NT2/D1 (cell line): ENCODE measurements at places on chromosomes 5 and 9.

DNA sequence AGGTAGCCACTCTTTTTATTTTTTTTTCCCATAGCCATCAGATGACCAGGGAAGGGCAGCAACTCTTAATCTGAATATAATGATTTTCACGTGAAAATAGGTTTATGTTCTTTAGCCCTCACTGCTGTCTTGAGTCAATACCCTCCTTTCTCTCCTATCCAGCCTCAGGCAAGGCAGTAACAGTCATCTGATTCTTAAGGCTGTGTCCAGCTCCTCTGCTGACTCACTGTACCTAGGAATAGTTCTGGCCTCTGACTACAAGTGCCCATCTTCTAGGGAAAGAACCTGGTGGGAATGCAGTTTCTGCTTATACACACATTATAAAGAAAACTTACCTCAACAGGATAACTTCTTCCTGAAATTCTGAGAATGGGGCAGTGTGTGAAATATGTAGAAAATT is 30.7 kb downstream of the DHX29 start:
- no peak for DNase-seq

GRCh38 chr5:105088102-105088501 is 1525.5 kb upstream of the NUDT12 start:
- no peak for DNase-seq

DNA sequence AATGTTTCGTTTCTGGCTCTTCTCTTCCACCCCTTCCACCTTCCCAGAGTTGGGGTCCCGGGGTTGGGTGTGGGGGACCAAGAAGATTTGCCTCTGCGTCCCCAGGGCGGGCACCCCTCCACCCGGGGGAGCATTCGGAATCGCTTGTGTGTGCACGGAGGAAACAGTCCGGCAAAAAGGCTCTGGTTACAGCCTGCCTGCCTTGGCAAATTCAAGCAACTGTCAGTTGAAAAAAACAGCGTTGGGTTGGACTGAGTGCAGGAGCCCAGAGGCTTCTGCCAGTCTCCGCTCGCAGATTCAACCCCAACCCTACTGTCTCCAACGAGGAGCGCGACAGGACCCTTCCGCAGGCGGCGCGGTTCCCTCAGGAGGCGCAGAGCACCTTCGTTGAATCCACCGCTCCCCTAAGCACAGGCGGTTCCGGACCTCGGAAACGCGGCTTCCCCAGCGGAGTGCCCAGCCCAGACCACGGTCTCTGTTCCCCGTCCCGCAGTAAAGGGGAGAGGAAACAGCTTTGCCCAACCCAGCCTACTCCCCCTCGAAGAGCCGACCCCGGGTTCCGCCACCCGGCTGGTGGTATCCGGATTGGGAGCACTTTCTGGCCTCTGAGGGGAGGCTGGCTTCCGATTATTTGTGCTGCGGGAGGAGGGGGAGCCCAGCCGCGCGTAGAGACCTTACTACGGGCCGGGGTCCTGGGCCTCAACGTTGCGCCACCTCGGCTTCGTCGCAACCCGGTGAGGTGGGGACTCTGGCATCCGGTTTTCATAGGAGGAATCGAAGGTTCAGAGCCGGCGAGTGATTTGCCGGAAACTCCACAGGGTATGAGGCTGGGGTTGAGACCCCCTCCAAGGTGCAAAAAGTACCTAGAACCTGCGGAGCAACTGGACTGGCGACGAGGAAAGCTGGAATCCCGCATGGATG is 9.6 kb downstream of the LHX6 start:
- no peak for DNase-seq

DNA sequence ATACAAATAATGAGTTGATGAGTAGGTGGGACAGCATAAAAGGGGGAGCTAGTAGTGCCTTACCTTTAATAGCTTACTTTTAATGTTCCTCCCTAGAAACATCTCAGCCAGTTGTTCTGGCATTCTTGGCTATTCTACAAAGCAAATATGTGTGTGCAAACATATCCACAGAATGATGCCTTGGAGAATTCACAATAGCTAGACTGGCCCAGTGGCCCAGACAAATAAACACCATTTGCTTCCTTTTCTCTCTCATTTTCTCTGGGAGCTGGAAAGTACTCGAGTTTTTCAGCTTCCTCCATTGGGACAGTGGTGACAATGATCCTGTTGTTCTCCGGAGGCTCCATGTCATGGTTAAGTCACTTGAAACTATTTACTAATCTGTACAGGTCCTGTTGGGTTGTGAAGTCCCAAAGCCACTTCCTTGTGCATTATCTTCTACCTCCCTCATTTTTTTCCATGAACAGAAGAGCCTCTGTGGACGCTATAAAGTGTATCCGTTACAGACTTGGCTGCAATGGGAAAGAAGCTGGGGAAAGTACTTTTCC is 122.9 kb downstream of the DMAC1 start:
- no peak for DNase-seq

- no peak for DNase-seq
Observed at GRCh38 chr9:73536403-73536802, 384.7 kb downstream of the ANXA1 start.

DNA sequence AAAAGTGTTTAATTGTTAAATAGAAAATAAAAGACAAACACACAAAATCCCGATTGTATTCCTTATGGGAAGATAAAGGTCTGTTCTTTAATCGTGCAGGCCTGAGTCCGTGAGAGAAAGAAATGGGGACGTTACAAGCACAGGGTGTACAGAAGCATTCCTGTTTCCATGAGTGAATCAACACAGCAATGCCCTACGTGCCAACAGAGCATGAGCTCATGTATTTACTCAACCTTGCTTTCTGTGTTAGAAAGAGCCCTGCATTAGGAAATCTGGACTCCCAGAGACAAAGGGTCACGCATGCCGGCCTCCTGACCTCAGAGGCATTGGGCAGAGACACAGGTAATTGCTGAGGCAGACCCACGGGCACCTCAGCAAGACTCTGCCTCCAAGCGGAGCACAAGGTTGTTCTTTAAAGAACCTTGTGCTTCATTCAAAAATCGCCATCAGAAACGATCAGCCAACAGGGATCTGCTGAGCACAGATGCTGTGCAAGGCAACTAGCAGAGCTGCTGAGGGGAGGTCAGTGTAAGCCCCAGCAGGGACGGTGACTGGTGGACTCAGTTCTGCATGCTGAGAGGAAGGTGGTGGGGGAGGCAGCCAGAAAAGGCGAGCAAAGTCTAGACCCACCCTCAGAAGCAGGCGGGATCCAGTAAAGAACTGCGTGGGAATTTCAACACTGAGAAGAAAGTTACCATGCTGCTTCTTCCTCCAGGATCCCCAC is 101.0 kb downstream of the TLE1 start:
- no peak for DNase-seq

- DNase-seq, result no peak
Observed at GRCh38 chr5:1732945-1733344, 66.7 kb downstream of the MRPL36 start.

GRCh38 chr5:73008831-73009230 is 53.0 kb downstream of the FCHO2 start:
- no peak for DNase-seq

GRCh38 chr5:173733021-173733420 is 116.6 kb upstream of the BOD1 start:
- no peak for DNase-seq

DNA sequence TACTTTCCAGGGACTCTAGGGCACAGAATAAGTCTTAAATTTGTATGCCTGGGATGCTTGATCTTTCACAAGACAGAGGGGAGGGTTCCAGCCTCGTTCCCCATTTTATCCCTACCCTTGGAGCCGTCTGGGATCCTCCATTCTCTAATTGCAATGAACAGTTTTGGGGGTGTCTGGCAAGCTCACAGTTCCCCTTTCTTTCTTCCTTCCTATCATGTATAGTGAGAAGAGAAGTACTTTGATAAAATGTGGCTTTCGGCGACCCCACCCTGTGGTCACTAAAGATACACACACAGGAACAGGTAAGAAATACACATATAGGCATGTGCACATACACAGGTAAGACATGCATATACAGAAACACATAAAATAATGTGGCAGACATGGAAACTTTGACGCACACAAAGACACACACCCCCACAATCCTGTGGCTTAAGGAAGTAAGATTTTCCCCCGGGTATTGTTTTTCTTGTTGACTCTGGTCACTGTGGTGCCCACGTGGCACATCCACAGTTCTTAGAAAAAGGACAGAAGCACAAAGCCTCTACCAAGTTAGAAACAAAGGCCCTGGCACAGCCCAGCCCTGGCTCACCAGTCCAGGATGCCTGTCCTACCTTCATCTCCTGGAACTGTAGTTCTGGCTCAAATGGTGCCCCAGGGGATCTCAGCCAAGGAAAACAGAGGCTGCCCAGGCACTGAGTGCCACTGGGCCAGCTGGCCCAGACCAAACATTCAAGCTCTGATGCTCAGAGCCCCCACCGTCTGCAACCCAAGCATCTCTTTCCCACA is 6.3 kb upstream of the SMU1 start:
- DNase-seq, result no peak

GRCh38 chr5:122730037-122730436 is 44.8 kb upstream of the SNX2 start:
- no peak for DNase-seq

DNA sequence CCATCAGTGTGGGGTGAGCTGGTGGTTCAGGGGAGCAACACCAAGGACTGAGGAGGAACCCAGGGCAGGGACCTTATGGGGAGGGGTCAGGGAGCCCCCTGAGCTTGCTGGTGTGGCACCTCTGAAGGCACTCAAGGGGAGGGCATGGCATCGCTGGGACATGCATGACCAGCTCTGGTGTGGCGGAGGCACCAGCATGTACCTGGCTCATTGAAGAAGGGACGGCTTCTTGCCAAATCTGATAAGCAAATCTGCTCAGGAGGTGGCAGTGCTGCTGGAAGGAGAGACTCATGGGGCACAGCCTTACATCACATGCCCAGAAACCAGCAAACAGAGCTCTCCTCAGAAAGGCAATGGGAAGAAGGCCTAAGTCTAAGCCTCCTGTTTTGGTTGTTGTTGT is 421.8 kb downstream of the SEMA5A start:
- DNase-seq, result no peak

DNA sequence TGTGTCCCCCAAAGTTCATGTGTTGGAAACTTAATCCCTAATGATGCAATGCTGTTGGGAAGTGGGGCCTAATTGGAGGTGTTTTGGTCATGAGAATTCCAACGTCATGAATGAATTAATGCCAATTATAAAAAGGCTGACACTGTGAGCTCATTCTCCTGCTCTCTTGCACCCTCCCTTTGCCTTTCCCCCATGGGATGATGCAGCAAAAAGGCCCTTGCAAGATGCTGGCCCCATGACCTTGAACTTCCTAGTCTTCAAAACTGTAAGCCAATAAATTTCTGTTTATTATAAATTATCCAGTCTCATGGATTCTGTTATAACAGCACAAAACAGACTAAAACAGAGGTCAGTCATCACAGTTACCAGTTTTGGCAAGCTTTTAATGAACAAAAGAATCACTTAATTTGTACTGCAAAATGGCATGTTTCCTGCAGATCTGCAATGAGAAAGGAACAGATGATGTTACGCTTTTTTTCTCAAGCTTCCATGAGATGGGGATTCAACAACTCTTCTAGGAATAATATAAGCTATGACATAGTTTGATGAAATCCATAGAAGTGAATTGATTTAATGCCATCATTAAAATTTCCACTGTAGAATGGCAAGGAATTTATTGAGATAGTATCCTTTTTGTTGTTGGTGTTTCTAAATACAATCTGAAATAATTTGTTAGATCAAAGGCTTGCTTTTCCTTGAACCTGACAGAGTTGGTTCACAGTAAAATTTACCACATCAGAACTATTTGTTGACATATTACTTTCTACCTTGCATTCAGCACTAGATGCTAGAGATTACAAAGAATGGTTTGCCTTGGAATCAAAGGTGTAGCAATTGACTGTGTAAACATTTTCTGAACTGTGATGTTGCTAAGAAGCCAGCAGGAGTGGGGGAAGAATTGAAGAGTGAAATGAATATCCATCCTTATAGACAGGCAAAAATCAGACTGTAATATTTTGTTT is 29.3 kb upstream of the RFK start:
- no peak for DNase-seq
